ENCODE measurements at places on chromosomes 16 and 17.

GRCh38 chr17:68441070-68441770, 16.1 kb downstream of the WIPI1 start:
- DNase-seq: no peak

- DNase-seq: no peak
These were observed 4.3 kb downstream of the C16orf74 start for GRCh38 chr16:85746460-85747215.

DNA sequence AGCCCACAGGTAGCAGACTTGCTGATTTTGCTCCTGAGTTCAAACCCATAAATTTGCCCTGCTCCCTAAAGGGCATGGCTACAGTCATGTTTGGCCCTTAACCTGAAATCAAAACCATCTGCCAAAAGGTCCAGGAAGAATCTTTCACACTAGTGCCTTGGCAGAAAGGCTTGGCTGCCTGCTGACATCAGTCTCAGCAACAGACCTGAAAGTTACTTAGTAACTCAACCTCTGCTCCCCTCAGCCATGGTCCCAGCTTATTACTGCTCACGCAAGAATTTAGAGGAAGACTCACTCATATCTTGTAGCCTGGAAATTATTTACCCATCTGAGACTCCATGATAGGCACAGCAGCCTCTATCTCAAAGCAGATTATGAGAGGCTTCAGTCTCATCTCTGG, 98.0 kb upstream of the KIF2B start:
- no peak for DNase-seq

GRCh38 chr17:2015314-2015713, 9.8 kb downstream of the RTN4RL1 start:
- no peak for DNase-seq

DNA sequence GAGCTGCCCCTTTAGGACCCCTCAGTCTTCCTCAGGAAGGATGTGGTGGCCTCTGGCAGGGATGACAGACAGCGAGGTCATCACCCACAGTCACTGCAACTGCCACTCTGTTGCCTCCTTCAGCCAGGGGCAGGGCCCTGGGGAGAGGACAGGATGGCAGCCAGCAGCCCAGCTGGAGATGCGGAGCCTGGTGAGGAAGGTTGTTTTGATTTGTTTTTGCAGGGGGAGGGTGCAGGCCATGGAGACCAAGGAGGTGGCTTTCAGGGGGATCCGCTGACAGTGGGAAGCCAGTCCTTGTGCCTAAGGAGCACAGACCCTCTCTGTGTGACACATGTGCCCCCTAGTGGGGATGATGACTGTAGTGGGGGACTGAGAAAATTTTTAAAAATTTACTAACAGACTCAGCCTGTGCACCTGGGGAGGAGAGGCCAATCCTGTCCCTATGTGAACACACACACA, 7.4 kb downstream of the PRCD start:
- DNase-seq: no peak

- DNase-seq: no peak
These were observed 6.6 kb upstream of the SHCBP1 start for GRCh38 chr16:46627746-46628145.
